NCI-H1930 (cell line): ENCODE measurements at places on chromosomes 5 and 9.

DNA sequence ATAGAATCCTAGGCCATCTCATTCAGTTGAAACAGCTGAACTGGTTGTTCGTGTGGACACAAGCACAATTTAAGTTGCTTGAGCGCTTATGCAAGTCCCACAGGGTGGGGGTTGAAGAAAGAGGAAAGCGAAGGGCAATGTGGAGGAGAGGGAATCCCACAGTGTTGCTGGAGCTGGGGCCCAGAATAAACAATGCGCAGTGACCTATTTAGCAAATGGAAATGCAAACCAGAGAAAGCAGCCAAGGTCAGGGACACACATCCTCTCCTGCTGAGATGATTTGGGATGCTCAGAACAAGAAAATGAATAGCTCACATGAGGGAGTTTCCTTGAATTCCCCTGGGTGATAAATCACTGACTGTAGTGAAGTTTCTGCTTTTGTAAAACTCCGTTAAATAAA is 838.3 kb downstream of the TLE4 start:
- DNase-seq: no peak

- no peak for DNase-seq
Observed at GRCh38 chr5:78920604-78921003, 64.5 kb downstream of the ARSB start.

- no peak for DNase-seq
Observed at GRCh38 chr5:21164425-21164824, 1176.4 kb upstream of the CDH18 start.

- no peak for DNase-seq
Observed at GRCh38 chr5:54703133-54703532, 185.6 kb downstream of the SNX18 start.

DNA sequence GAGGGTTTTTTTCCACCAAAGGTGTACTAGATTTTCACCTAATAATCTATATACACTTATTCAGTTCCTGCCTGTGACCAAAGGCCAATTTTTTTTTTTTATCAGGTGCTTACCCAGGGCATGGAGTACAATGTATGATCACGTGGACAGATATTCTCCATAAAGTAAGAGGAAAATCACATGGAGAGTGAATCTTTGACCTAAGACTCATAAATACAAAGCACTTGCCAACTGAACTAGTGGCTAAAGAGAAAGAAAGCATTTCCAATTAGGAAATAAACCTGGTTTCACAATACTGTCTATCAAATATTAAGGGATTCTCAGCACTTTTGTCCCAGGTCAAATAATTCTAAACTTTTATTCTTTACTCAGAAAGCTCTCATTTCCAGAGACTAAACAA is 33.0 kb upstream of the CEP120 start:
- DNase-seq: no peak

DNA sequence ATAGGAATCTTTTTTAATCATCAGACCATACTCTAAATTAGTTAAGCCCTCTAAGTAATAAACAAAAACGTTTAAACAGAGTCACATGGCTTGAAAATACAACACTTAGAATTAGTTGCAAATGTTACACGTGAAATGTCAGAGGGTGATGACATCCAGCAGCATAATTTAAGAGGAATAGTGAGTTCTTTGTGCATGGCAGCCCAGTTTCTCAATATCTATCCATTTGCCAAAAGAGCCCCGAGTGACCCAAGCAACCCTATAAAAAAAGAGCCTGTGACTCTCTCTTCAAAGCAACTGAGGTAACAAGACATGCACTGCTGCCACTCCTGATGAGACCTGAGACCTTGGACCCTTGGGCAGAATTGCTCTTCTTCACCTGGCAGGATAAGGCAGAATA is 96.9 kb upstream of the RASA1 start:
- DNase-seq: no peak

DNA sequence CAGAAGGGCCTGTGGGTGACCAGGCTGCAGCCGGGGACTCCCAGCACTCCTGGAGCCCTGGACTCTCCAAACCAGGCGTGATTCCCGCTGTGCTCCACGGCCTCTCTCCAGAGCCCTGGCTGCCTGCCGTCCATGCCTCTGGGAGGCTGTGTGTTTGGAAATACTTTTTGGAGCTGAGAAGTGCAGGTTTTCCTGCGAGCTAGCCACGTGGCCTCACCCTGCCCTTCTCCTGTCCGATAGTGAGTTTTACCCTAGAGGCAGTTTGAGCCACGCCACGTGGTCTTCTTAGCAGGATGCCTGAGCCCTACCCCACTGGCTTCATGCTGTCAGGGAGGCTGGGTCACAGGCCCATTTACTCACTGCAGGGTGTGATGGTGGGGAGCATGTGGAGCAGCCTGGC is 71.3 kb downstream of the COL5A1 start:
- no peak for DNase-seq

- no peak for DNase-seq
Observed at GRCh38 chr5:123611406-123611709, 99.4 kb downstream of the CSNK1G3 start.
